ENCODE measurements at places on chromosomes 3 and 15. TPM values are rescaled to one million over a fixed set of nuclear protein-coding genes. Genes with fewer than 3 reads are reported as not detected.

LRRN1 gene
- 0.09 TPM for total RNA-seq

GRCh38 chr3:142543307-142543706 lies 35.2 kb downstream of the ATR start:
- DNase-seq, result no peak

DNA sequence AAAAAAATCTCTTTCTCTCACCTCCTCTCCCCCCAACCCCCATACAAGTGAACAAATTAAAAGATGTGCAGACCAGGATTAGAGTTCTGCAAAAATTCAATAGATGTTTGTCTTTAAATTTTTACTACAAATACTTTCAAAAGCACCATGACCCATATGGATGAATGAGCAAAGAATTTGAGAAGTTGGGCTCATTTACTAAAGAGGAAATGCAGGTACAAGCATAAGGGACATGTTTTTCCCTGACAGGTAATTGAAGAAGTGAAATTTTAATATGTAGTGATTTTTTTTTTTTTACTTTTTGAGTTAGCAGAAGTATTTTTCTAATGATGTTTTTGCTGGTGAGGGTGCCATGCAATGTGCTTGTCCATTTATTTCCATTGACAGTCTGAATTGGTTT lies 15.3 kb downstream of the PIK3CA start:
- no peak for DNase-seq

GRCh38 chr3:71521940-71522876 lies 61.3 kb downstream of the FOXP1 start:
- DNase-seq, result no peak

DNA sequence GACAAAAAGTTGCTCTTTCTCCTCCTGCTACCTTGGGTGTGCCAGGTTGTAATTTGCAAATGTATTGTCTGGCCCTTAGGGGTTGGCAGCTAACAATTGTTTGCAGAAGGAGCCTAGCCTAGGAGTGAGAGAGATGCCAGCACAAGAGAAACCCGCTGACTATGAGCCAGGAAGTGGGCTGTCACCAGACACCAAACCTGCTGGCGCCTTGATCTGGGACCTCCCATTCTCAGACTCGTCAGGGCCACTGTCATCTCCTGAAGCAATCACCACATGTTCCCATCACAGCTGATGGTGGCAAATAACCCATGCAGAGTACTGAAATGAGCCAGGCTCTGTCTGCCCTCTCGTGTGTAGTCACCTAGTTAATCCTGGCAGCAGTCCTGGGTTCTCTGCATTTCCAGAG lies 406.4 kb upstream of the NPAP1 start:
- DNase-seq, result no peak

DNA sequence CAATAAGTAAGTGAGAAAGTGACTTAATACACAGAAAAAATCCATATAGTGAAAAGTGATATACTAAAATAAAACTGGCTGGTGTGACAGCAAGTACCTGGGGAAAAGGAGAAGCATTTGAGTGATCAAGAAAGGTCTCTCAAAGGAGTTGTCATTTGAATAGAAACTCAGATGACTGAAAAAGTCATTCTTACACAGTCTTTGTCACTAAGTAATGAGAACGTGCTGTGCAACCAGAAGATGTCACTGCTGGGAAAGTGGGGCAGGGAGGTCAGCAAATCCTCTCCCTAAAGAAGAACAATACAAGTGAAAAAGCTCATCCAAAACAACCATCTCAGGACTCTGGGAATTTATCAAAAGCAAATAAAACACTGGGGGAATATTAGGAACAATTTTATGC lies 317.5 kb upstream of the TRIM42 start:
- DNase-seq, result no peak

GRCh38 chr3:16174389-16174788 lies at the start of gene GALNT15:
Gene GALNT15, plus strand, starts transcription at chr3:16174680. Its CDS starts 472 bp downstream, at chr3:16175152.
- DNase-seq, result peak; percentile 77

GRCh38 chr3:131630097-131630496 lies 127.3 kb upstream of the MRPL3 start:
- DNase-seq, result no peak

GRCh38 chr3:173912126-173912525 lies 514.6 kb downstream of the NLGN1 start:
- no peak for DNase-seq

- DNase-seq, result no peak
These were observed 75.2 kb upstream of the MYZAP start for GRCh38 chr15:57516327-57517029.

Measured in heart right ventricle (tissue), 16 donors.